ENCODE measurements at places on chromosomes 13 and 19.

- no peak for DNase-seq
These were observed 18.0 kb downstream of the PAF1 start for GRCh38 chr19:39372941-39373340.

- no peak for DNase-seq
These were observed 263.9 kb downstream of the MZT1 start for GRCh38 chr13:72463561-72463960.

DNA sequence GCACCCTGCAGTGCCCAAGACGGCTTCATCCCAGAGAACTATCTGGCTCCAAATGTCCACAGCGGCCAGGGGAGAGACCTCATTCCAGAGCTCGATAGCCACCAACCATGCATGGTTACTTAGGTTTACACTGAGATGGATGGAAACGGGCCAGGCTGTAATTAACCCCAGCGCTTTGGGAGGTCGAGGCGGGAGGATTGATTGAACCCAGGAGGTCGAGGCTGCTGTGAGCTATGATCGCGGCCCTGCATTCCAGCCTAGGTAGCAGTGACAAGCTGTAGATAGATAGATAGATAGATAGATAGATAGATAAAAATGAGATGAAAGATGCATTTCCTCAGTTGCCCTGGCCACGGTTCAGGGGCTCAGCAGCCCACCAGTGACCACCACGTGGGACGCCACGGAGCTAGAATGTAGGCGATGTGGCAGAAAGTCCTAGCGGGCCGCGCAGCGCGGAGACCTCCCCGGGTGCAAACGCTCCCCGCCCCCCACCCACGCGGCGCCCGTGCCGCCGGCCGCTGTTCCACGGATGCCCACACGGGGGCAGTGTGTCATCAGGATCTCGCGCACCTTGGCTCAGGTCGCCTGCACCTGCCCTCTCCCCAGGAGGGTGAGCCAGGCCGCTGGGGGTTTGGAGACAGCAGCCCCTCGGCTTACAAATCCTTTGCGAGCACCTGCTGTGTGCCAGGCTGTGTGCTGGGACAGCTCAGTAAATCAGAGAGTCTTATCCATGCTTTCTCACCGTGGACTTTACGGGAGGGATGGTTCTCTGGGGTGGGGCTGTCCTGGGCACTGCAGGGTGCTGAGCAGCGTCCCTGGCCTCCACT lies 13.5 kb upstream of the TLE5 start:
- DNase-seq, result peak; percentile 82

DNA sequence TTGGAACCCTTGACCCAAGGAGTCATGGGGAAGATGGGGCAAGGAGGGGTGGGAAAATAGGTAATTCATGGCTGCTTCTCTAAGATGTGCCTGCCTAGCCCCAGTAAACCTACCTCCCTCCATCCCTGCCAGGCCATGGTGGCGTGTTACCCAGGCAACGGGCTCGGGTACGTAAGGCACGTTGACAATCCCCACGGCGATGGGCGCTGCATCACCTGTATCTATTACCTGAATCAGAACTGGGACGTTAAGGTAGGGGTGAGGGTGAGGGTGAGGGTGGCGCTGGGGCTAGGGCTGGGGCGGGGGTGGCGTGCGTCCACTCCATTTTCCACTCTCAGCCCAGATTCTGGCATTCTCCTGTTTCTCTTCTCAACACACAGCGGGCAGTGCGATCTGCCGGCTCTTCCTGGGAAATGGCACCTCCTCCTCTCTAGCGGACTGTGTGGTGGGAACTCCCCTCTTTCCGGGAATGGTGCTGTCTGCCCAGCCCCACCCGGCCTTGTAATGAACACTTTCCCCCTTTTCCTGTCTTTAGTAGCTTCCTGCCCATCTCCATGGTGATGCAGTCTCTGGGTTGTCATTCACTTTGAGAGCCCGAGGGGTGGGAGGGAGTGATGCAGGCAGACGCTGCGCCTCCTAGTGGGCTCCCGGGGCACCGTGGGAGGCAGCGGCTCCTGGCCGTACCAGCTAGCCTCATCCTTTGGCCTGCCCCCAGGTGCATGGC lies 7.6 kb downstream of the EGLN2 start:
- DNase-seq, result peak; percentile 88

DNA sequence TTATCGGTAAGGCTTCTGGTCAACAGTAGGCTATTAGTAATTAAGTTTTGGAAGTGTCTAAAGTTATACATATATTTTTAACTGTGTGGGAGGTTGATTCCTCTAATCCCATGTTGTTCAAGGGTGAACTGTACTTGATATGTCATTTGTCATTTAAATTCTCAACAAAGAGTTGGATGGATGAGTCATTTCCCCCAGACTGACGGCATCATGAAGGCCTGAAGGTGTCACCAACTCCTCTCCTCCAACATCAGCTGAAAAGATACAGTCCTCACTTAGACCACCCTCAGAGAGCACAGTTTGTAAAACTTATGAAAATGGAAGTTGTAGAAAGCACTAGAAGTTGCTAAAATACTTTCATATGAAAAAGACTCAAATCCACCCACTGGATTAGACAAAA lies 48.8 kb downstream of the DCLK1 start:
- DNase-seq, result no peak
